ENCODE measurements at places on chromosomes 3 and 15. TPM values are rescaled to one million over a fixed set of nuclear protein-coding genes. Genes with fewer than 3 reads are reported as not detected.

GRCh38 chr3:177491296-177492032 is 294.2 kb upstream of the TBL1XR1 start:
- DNase-seq: no peak

SLITRK3 gene
- 0.34 TPM for polyA plus RNA-seq

DNA sequence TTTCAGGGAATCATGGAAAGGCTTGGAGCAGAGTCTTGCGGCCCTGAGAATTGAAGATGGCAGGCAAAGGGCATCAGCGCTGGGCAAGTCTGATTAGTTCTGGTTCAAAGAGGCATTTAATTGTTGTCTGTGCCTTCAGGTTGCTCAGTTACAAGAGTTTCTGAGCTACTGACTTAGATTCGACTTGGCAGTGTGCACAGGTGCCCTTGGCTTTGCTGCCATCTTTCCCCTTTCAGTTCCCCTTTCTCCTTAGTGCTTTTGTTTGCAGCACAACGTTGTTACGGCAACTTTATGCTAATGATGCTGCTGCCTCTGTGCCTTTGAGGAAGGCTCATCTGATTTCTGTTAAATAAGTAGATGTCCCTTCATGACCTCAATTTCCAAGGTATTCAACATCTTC is 12.5 kb downstream of the P2RY14 start:
- DNase-seq: no peak

GRCh38 chr15:71443538-71443937 is 328.3 kb downstream of the THSD4 start:
- DNase-seq: no peak

DNA sequence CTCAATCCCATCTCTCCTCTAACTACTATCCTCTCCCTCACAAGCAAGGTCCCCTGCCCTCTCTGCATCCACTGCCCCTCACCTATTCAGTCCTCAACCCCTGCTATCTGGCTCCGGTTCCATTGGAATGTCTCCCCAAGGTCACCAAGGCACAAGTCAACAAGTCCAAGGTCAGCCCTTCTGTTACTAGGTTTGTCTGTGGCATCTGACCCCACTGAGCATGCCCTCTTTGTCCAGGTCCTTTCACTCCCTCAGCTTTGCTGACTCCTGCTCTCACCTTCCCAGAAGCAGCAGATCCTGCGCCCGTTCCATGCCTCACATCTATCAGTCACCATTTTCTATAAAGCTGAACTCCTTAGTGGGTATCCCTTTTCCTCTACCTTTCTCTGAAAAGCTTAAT is 8.3 kb upstream of the SEMA7A start:
- DNase-seq: no peak

DNA sequence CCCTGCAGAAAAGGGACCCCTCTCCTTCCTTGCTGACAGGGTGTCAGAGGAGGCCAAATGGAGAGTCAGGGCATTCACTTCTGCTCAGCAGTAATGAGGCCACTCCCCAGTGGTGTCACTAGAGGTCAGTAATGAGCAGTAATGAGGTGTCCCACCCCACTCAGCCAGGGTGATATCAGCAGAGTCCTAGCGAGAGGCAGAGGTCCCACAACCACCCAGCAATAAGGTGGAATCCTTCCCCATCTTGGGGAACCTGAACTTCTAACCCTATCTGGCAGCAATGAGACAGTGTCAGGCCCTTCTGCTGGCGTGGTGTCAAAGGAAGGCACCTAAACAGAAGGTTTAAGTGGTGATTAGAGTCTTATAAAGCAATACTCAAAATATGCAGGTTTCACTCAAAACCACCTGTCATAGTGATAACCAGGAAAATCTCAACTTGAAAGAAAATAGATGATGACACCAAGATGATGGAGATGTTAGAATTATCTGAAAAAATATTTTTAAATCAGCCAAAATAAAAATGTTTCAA is 12.9 kb downstream of the OCA2 start:
- no peak for DNase-seq

PLIN1 gene
- 1.9 TPM for polyA plus RNA-seq

FEZF2 gene
- polyA plus RNA-seq: not detected

DNA sequence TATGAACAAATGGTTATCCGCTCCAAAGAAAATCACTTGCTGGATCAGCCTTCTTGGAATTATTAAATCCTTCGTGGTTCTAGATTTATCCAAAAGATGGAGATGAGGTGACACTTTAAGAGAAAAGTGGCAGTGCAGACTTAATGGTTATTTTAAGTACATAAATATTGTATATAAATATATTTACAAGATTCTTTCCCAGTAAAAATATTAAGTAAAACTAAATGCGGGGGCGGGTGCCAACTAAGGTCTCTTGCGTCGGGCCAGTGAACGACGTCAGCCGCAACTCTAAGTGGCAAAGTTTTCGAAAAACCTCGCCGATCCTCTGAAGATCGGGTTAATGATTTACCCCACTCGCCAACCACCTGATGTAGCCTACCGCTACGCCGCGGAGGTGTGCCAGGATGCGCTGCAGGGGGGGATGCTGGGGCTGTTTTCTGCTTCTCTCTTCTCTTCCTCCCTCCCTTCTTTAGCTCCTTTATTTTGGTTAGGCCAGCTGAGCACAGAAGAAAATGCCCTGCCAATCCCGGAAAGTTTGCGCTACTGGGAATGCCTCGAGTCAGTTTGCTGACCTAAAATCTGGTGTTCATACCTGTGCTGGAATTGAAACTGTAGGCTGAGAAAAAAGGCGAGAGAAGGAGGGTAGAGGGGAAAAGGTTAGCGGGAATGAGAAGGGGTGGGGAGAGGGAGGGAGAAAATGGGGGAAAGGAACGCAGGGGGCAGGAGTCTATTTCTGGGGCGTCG is 7.6 kb upstream of the FOXB1 start:
- DNase-seq: no peak

C3orf33 gene
- polyA plus RNA-seq: 11.7 TPM

TIMMDC1 gene
- 105 TPM for polyA plus RNA-seq

- DNase-seq: no peak
These were observed 13.7 kb downstream of the OXTR start for GRCh38 chr3:8755564-8756237.

- DNase-seq: no peak
These were observed 119.6 kb downstream of the ASB7 start for GRCh38 chr15:100721758-100722550.

TRIM42 gene
- not detected for polyA plus RNA-seq

ISLR2 gene
- polyA plus RNA-seq: 2.4 TPM

DNA sequence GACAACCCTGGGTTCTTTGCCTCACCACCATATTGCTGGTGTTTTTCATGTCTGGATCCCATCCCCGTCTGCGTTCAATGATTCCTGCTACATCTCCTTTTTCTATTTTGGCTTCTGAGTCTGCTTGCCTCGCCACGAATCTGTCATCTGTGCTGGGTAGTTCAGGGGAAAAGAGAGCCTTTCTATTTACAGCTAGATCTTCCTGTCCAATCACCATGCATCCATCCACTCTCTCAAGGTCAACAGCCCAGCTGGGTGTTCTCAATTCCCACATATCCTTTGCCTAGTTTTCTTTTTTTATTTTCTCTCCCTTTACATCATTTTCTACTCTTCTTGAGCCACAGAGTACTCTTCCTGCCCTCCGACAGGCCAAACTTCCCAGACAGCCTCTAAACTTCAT is 104.8 kb upstream of the RAD18 start:
- no peak for DNase-seq

ZNF445 gene
- 19.2 TPM for polyA plus RNA-seq

- DNase-seq: no peak
These were observed 1.6 kb upstream of the FURIN start for GRCh38 chr15:90866800-90867199.

HRG gene
- 1.7 TPM for polyA plus RNA-seq

GRCh38 chr3:17207019-17207418 is 322.3 kb downstream of the PLCL2 start:
- no peak for DNase-seq

USP50 gene
- 2.2 TPM for polyA plus RNA-seq

MAP1A gene
- 14.7 TPM for polyA plus RNA-seq

INO80 gene
- polyA plus RNA-seq: 23.2 TPM

- no peak for DNase-seq
These were observed 99.4 kb downstream of the SH3GL3 start for GRCh38 chr15:83546512-83546888.

FANCD2OS gene
- polyA plus RNA-seq: not detected

DNA sequence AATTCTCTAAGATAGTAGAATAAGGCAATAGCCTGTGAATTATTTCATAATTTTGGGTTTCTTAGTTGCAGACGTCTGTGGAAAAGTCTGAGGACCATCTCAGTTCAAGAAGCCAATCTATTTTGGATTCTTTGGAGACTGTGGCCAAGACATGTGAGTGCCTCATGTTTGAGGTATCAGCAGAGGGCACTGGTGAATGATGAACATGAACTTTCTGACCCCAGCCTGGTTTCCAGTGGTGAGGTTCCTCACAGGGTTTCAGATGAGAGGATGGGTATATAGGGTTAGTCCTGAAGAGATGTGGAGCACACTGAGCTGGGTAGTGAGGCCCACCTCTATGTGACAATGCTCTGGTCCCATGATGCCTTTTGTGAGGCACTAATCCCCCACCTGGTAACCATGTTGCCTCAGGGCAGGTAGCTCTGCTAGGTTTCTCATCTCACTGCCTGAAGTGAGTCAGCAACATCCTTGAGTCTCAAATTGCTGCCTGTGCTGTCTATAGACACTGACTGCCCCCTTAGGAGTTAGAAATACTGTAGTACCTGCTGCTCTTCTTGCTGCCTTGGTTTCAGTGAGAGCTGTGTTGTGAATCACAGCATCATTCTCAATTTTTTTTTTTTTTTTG is 32.3 kb downstream of the C3orf62 start:
- DNase-seq: no peak

DNAJC17 gene
- 37.1 TPM for polyA plus RNA-seq

DNA sequence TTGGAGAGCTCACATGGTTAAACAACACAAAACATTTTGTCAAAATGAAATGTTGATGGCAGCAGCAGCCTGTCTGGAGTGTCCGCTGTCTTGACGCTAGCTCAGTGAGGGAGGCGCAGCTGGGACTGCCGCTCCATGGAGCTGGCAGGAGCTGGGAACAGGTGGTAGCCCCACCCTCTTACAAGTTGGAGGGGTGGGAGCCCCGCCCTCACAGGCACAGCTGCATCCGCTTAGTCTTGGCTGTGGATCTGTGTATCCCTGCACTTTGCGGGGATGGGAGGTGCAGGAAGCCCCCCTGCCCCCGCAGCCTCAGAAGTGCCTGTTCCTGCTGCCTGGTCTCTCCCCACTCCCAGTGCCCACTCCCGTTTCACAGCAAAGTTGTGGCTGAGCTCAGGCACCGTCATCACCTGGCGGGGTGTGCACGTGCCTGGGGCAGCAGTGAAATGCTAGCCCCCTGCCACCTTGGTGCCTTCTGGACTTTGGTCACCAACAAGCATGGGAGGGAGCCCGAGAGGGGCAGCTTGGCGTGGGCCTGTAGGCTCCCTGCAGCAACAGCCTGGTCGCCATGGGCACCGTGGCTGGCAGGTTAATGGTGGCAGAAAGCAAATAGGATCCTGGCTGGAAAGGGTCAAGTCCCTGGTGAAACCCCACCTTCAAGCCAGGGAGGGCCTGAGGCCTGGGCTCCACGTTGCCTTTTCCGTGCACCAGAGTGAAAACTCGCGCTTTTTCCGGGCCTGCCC is 53.8 kb upstream of the CADM2 start:
- DNase-seq: no peak

GRCh38 chr3:19744047-19744446 is 190.0 kb downstream of the EFHB start:
- no peak for DNase-seq

DNA sequence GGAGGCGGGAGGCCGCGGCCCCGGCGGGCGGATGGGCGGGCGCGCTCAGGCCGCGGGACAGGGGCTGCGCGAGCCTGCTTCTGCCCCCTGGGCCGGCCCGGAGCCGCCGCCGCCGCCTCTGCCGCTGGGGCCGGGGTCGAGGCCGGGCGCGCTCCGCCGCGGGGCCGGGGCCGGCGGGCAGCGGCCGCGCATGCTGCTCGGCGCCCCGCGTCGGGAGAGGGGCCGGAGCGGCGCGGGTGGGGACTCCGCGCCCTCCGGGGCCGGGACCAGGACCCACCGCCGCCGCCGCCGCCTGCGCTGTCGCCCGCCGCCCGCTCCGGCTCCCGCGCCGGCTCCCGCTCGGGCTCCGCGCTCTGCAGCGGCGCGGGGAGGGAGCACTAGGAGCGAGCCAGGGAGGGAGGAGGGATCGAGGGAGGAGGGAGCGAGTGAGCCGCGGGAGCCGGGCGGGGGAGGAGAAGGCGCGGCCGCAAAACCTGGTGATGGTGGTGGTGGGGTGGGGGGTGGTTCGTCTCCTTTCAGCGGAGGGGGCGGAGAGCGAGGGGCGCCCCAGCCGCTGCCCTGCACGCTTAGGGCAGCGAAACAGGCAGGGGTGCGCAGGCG is at the start of gene LINGO1:
Gene LINGO1, minus strand, starts transcription at position 379 of the 600 bp plus-strand sequence. CDS start 597 bp downstream, outside the sequence.
- DNase-seq: no peak

ZBTB38 gene
- 49.2 TPM for polyA plus RNA-seq

GRCh38 chr3:179046497-179047353 is 24.9 kb downstream of the ZMAT3 start:
- DNase-seq: no peak

- DNase-seq: no peak
These were observed 118.3 kb upstream of the FOXB1 start for GRCh38 chr15:59885832-59886231.

NOX5 gene
- 0.60 TPM for polyA plus RNA-seq

SNAPC5 gene
- polyA plus RNA-seq: 37.4 TPM

DNA sequence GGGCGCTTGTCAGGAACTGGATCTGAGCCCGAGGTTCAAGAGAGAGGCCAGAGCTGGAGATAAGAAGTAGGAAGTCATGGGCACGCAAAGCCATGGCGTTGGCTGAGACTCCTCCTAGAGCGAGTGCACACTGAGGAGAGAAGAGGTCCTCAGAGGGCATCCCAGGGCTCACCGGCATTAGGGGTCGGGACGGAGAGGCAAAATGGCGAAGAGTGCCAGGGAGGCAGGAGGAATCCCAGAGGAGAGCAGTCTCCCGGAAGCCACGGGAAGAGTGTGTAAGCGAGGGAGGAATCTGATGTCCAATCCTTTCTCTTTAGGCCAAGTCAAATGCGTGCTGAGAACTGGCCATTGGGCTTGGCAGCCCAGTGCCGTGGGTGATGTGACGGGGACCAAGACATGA is 24.0 kb downstream of the EFCC1 start:
- DNase-seq: no peak

CIAO2A gene
- polyA plus RNA-seq: 53.3 TPM

- DNase-seq: no peak
These were observed 34.7 kb upstream of the AQP9 start for GRCh38 chr15:58103482-58103881.

DNA sequence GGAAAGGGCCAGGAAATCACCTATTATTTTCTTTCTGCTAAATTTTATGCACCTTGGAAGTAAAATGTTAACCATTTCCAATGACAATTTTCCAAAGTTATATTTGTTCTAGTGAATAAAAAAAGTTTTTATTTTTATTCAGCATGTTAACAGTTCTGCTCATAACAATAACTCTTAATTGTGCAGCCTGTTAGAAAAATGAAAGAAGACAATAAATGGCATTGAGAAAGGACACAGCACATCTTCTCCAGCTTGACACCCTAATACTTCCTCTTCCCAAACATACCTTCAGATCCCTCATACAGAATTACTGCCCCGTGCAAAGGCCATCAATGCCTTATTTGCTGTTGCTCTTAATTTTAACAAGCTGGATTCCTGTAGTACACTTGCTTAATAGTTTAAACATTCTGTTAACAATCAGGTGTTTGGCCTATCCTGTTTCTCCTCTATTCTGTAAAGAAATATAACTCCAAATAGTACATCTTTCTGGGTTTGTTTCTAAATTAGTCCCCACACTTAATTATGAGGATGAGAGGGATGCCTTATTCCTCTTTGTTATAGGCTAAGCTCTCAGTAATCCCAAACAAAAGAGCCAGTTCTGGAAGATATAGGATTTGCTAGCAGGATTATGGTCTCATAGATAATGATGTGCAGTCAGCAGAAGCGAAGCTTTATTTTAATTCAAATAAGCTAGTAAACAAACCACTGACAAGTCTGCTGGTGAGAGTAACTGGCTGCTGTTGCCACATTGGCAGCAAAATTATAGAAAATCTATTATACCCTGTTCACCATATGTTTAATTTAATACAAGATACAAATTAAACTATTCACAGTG is 19.2 kb upstream of the SOX2 start:
- no peak for DNase-seq
